Heart left ventricle (tissue), 16 donors: ENCODE measurements at places on chromosomes 7 and 10. TPM values are rescaled to one million over a fixed set of nuclear protein-coding genes. Genes with fewer than 3 reads are reported as not detected.

DNA sequence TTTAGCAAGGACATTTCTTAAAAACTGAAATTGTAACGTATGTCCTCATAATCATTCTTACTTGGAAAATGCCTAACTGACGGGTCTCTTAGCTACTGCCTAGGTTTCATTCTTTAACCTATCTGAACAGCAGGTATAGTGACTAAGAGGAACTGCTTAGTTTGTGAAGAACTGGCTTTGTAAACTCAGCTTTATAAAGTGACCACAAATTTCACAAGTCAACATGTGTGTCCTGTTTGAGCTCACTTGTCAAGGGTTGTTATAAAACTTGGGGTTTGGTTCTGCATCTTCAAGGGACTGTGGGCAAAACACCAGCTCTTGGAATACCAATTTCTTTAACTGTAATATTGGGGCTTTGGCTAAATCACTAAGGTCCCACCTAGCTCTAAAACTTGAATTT, 32.2 kb downstream of the MRPS33 start:
- no peaks in the 10 kb centered on the region for H3K27me3 ChIP-seq
- H3K4me3 ChIP-seq, result no peak overlapping the region
- DNase-seq, result no peak
- no peaks in the 10 kb centered on the region for H3K4me1 ChIP-seq
- H3K27ac ChIP-seq, result no peak overlapping the region

DNA sequence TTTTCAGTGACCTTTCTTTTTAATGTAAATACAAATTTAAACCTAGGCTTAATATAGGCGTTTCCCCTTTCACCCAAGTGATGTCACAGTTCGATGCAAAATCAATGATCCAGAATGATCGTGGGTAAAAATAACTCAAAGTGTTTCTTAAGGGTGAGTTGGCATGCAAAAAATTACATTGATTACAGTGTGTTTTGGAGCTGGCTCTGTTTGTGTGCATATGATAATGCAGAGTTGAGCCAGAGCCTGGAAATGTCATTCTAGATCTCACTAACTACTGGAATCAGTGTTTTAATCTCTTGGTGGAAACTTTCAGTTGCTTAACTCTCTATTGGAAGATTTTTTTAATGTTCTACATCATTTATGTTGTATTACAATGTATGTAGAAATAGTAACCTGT, 72.5 kb upstream of the MXI1 start:
- peaks cover 14% of the 10 kb centered on the region for H3K4me1 ChIP-seq
- H3K27ac ChIP-seq, result no peak overlapping the region
- no peak overlapping the region for H3K4me3 ChIP-seq
- no peak for DNase-seq

The RHOBTB1 gene
- total RNA-seq, result 41.3 TPM

- peaks cover 11% of the 10 kb centered on the region for H3K4me1 ChIP-seq
- no peaks in the 10 kb centered on the region for H3K27me3 ChIP-seq
- H3K36me3 ChIP-seq, result no peaks in the 10 kb centered on the region
- H3K4me3 ChIP-seq, result no peak overlapping the region
- no peak for DNase-seq
- H3K27ac ChIP-seq, result no peak overlapping the region
Measured at GRCh38 chr7:11232462-11232861, 258.8 kb downstream of the PHF14 start.

DNA sequence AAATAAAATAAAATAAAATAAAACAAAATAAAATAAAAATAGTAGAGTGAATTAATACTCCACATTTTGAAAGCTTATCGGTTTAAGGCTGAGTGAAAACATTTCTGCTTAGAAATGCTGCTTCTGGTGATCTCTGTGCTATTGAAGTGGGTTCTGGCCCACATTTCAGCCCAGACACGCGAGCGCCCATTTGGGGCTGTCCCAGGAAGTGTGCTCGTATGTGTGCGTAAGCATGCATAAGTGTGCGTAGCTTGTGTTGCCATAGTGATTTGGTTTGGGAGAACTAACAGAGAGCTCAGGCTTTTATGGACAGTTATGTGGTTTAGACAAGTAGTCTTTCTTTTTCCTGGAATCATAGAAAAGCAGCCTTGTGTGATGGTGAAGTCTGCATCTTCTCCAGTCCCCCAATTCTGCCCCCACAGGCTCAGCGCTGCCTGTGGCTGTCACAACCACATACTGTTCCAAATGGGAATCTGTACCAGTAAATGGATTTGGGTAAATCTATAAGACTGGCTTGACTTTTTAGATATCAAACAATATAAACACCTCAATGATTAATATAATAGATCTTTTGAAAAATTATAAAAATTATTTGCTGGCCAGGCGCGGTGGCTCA, 29.8 kb upstream of the PURB start:
- no peak overlapping the region for H3K27ac ChIP-seq
- no peaks in the 10 kb centered on the region for H3K36me3 ChIP-seq
- H3K4me3 ChIP-seq, result no peak overlapping the region
- no peaks in the 10 kb centered on the region for H3K27me3 ChIP-seq
- DNase-seq, result no peak
- H3K4me1 ChIP-seq, result no peaks in the 10 kb centered on the region

The THSD7A gene
- total RNA-seq, result 1.0 TPM

- H3K27me3 ChIP-seq, result no peaks in the 10 kb centered on the region
- no peaks in the 10 kb centered on the region for H3K4me1 ChIP-seq
- H3K36me3 ChIP-seq, result no peaks in the 10 kb centered on the region
- H3K27ac ChIP-seq, result no peak overlapping the region
- no peak for DNase-seq
- no peak overlapping the region for H3K4me3 ChIP-seq
Measured at GRCh38 chr10:121644501-121644900, 46.3 kb upstream of the FGFR2 start.

DNA sequence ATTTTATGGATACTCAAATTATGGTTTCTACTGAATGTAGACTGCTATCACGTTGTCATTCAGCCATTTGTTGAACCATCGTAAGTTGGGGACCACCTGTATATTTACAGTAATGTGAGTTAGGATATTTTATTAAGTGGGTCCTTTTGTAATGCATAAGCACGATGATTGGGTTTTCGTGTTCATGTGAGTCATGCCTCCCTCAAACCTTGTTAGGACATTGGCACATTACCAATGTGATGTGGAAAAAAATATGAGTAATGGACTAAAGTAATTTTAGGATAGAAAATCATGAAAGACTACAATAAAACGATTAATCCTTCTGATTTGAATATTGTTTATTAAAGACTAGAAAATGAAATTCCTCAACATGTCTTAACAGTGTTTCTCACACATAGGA, 8.7 kb downstream of the SMC3 start:
- no peak for DNase-seq
- H3K36me3 ChIP-seq, result peaks cover 17% of the 10 kb centered on the region

DNA sequence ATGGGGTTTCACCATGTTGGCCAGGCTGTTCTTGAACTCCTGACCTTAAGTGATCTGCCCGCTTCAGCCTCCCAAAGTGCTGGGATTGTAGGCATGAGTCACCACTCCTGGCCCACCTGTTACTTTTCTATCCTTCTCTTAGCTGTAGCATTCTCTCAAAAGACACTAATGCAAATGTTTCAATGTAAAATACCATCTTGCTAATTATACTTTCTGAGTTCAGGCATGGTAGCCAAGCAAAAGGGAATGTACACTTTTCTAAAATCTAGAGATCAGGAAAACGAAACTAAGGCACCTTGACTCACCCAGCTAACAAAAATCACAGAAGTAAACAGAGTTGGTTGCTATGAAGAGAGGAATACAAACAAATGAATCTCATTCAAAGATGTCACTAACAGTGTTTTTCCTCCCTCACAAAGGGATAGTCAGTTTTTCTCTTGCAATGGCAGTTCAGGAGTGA, 401.0 kb upstream of the NRP1 start:
- no peaks in the 10 kb centered on the region for H3K4me1 ChIP-seq
- H3K4me3 ChIP-seq, result no peak overlapping the region
- H3K27ac ChIP-seq, result no peak overlapping the region

- DNase-seq, result no peak
- H3K36me3 ChIP-seq, result no peaks in the 10 kb centered on the region
- no peaks in the 10 kb centered on the region for H3K27me3 ChIP-seq
- no peak overlapping the region for H3K4me3 ChIP-seq
Measured at GRCh38 chr7:3648276-3648675, 347.2 kb downstream of the SDK1 start.

GRCh38 chr7:19390795-19391194, 245.6 kb upstream of the FERD3L start:
- H3K27ac ChIP-seq, result no peak overlapping the region
- no peaks in the 10 kb centered on the region for H3K27me3 ChIP-seq
- H3K4me3 ChIP-seq, result no peak overlapping the region
- no peaks in the 10 kb centered on the region for H3K36me3 ChIP-seq

DNA sequence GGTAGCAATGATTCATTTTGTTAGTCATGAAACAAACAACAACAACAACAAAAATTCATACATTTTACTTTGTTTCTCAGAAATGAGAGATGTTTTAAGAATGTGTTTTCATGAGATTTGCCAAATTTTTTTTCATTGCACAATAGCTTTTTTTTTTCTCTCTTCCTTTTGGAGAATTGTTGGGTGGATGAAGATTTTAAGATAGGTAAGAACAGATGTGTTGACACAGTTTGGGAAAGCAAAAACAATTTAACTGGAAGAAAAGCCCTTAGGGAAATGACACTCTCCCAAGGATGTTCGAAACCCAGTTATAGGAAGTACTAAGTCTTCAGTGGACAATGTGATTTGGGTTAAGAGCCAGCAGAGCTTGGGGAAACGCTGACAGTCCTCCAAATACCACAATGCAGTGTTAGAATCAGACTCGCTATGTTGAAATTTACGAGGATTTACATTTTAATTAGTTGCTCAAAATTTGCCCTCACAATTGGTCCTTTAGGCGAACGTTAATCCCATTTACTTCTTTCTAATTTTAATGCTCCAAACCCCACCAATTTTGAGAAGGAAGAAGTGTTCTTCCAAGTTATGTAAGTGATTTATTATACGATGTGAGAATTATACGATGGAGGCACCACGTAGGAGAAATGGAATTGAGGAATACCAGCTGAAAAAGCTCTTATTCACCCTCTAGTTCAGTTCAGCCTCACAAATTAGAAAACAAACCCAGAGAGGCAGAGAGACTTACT, 61.2 kb downstream of the HHEX start:
- no peak overlapping the region for H3K4me3 ChIP-seq
- no peak for DNase-seq
- no peaks in the 10 kb centered on the region for H3K4me1 ChIP-seq
- H3K36me3 ChIP-seq, result no peaks in the 10 kb centered on the region
- H3K27ac ChIP-seq, result no peak overlapping the region

The ASB10 gene
- total RNA-seq, result 25.5 TPM

The TDRD1 gene
- 1.9 TPM for total RNA-seq

GRCh38 chr10:103207141-103207540, 14.1 kb upstream of the NT5C2 start:
- no peaks in the 10 kb centered on the region for H3K27me3 ChIP-seq
- no peak overlapping the region for H3K27ac ChIP-seq
- H3K4me1 ChIP-seq, result no peaks in the 10 kb centered on the region
- no peak overlapping the region for H3K4me3 ChIP-seq
- H3K36me3 ChIP-seq, result no peaks in the 10 kb centered on the region
- no peak for DNase-seq

DNA sequence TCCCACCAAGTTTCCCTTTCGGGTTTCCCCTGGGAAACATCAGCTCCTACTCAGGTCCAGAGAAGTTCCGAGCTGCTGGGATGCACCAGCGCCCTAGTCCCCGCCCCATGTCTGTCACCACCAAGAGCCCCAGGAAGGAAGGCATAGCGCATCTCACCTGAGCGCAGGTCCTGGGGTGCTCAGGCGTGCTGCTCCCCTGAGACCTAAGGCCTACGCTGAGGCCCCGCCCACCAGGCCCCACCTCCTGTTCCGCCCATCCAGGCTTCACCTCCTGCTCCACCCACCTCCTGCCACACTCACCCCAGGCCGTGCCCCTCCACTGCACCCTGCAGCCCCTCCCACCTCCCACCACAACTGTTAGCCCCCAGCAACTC, 1.2 kb upstream of the TFR2 start:
- H3K27me3 ChIP-seq, result peaks cover 20% of the 10 kb centered on the region
- no peaks in the 10 kb centered on the region for H3K4me1 ChIP-seq
- H3K36me3 ChIP-seq, result no peaks in the 10 kb centered on the region
- no peak overlapping the region for H3K27ac ChIP-seq
- no peak for DNase-seq
